ENCODE measurements at places on chromosomes 2 and 18. TPM values are rescaled to one million over a fixed set of nuclear protein-coding genes. Genes with fewer than 3 reads are reported as not detected.

- peak; percentile 63 for DNase-seq
Measured at GRCh38 chr2:19786408-19787058, 115.2 kb downstream of the TTC32 start.

DNA sequence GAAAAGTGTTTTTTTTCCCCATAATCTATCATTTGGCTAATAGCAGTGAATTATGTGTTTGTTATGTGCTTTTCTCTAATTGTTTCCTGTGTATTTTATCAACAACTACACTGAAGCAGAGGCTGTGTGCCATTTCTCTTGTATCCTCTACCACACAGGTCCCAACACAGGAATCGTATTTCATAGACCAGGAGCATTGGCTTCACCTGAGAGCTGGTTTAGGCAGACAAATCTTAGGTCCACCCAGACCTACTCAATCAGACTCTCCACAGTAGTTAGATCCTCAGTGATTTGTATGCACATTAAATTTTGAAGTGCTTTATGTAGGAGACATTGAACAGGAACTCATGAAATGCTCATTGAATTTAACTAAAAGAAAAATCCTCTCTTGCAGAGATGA, 109.2 kb downstream of the FSHR start:
- no peak for DNase-seq

The TRIB2 gene
- total RNA-seq, result 22.6 TPM

The HOXD12 gene
- not detected for total RNA-seq

DNA sequence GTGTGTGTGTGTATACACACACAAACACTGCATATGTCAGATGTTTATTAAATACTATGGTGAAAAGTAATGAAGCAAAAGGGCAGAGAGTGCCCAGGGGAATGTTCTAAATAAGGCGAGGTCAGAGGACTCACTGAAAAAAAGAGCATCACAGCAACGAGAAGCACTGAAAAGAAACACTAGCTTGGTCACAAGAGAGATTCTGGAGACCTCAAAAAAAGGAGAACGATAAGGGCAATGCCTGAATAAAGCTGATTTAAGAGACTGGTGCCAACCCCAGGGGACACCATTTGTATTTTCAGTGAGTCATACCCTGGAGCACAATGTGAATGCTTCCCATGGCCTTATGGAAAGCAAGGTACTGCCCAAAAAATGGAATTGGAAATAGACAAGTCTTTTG, 14.5 kb downstream of the SLC40A1 start:
- DNase-seq, result no peak

GRCh38 chr2:189791338-189792042, 7.2 kb downstream of the PMS1 start:
- DNase-seq, result no peak

GRCh38 chr2:30527411-30527810, 80.4 kb downstream of the LCLAT1 start:
- no peak for DNase-seq

The MROH2A gene
- not detected for total RNA-seq

GRCh38 chr2:236180831-236181453, 12.8 kb upstream of the GBX2 start:
- peak; percentile 45 for DNase-seq

- DNase-seq, result no peak
Measured at GRCh38 chr2:114631146-114631545, 188.7 kb downstream of the DPP10 start.

The IL18RAP gene
- total RNA-seq, result not detected

GRCh38 chr2:236768393-236769140, 198.9 kb downstream of the ACKR3 start:
- peak; percentile 81 for DNase-seq

- DNase-seq, result peak; percentile 78
Measured at GRCh38 chr2:84881581-84882413, 913 bp upstream of the TRABD2A start.

- no peak for DNase-seq
Measured at GRCh38 chr2:167504695-167505094, 616.4 kb downstream of the XIRP2 start.

The C2orf66 gene
- total RNA-seq, result not detected

DNA sequence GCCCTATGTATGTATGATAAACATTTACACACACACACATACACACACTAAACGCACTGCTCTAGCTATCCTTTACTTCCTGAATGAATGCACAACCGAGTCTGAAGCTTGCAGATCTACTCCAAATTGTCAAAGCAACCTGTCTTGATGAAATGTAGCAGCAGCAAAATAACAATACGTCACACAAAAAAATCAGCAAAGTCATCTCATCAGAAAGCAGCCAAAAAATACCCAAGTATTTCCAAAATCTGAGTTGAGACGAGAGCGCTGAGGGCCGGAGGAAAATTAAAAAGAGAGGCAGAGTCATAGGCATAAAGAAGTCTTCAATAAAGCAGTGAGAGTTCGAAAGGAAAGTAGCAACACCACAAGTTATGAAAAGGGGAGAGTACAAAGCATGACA, 67.7 kb downstream of the ZNF521 start:
- no peak for DNase-seq

GRCh38 chr2:69482471-69482870, 45.2 kb upstream of the NFU1 start:
- DNase-seq, result no peak

The POTEI gene
- not detected for total RNA-seq

DNA sequence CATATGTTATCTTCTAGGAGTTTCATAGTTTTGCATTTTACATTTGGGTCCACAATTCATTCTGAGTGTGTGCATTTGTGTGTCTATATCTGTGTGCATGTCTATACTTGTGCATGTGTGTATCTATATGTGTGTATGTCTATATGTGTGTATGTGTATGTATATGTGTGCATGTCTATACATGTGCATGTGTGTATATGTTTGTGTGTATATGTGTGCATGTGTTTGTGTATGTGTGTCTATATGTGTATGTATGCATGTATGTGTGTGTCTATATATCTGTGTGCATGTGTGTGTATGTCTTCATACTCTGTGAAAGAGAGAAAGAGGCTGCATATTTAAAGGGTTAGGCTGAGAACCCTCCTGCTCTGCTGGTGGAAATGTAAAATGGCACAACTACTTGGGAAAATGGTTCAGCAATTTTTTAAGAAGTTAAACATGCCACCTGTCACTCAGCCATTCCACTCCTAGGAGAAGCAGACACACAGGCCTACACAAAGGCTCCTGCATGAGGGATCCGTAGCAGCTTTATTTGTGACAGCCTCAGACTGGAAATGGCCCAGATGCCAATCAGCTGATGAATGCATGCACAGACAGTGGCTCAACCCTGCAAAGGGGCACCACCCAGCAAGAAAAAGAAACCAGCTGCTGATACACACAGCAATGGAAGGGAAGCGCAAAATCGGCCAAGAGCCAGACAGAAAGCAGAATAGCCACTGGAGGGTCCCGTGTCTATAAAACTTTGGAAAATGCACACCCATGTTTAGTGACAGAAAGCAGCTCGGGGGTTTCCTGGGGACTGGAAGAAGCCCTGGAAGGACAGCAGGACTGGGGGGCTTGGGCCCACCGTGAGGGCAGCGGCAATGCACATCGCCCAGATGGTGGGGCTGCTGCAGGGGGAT, 146.8 kb downstream of the SEPTIN10 start:
- DNase-seq, result peak; percentile 59

The TMEM185B gene
- total RNA-seq, result 31.6 TPM

The CYB5A gene
- total RNA-seq, result 82.8 TPM

Data from HFFc6 (cell line).